Fibroblast of skin of right biceps (primary cell): ENCODE measurements at places on chromosomes 5 and 9.

DNA sequence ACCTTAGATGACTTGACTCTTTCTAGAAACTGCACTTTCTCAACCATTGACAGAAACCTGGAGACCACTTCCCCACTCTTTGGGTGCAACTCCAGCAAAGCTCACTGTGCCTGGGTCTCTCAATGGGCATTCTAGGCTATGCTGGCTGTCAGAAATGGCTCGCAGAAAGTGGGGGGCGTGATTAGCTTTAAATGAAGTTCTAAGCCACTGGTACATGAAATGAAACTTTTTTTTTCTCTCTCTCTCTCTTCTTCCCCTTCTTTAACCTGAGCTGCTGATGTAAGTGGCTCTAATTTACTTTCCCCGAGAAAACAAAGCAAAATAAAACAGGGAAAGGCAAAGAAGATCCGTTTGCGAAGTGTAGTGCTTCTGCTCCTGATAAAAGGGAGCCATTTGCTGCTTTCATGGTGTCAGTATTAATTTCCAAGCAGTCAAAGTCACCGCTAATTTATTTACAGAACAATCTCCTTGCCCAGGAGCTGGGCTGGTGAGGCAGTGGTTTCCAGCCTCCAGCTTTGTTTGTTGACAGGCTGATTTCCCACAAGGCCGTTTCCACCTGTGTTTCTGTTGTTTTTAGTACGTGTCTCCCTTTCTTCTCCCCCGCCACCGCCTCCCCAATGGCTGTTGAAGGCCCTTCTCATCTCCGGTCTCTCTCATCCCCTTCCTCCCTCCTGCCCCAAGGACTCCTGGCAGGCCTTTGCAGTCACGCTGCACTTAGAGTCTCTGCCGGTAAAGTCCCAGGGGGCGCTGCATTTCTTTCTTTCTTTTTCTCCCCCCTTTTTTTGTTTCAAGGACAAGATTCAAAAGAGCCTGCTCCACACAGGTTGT lies 422.9 kb downstream of the EBF1 start:
- DNase-seq: no peak

GRCh38 chr5:124587280-124587679 lies 159.2 kb downstream of the ZNF608 start:
- no peak for DNase-seq

GRCh38 chr5:1322036-1322900 lies 22.6 kb downstream of the CLPTM1L start:
- no peak for DNase-seq

DNA sequence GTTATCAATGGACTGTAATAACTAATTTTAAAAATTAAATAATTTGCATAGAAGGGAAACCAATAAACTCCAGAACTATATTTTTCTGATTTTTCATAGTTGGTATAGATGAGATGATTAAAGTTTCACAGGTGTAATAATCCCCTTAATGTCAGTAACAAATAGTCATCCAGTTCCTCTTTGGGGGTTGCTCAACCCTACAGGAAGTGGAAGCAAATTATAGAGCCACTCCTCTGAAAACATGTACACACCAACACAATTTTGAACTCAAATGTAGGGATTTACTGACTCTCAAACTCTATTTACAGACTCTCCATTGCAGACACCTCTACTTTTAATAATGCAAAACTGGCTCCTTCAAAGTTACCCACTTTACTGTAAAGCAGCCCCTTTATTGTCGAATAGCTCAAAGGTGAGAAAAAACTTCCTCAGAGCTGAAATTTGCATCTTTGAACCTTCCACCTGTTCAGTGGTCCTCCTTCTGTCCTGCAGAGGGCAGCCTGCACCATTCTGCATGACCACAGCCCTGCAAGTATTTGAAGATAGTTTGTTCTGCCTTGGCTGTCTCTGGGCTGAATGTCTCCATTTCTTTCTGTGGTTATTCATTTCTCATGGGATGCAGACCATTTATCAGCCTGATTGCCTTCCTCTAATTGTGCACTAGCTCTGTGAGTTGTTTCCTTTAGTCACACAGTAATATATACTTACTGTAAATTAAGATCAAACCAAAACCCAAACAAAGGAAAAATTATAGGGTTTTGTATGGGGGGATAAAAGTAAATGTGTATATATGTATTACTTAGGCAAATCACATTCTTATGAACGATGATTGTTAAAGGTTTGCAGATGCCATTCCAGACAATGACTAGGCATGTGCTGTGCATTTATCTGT lies 383.2 kb upstream of the SGCD start:
- peak; percentile 75 for DNase-seq

DNA sequence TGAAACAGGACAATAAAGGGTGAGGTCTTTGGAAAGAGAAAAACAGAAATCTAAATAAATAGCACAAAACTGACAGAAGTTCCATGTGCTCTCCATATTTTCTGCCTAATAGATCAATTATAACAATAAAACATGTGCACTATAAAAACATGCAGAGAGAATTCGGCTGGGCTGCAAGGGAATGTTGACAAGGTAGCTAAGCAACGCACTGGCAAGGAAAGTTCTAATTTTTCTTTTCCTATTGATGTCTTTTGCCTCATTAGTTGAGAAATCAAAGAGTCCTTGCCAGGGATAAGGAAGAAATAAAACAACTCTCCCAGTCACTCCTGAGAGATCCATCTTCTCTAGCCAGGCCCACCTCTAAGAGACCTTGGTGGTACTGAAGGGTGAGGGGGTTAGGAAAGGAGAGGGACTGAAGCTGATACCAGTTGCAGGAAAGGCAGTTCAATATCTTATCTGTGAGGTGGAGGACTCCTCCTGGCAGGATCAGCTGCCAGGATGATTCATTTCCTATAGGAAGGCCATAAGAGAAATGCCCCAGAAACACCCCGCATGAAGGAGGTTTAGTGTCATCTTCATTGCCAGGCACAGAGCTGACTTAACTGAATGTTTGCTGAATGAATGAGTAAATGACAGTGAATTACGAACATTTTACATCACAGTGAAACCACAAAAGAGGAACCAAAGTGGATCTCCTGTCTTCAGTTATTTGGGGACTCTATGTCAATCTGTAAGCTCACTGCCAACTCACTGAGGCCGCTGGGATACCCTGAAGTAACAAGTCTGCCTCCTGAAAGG lies 63.7 kb upstream of the IFNK start:
- DNase-seq: peak; percentile 56

DNA sequence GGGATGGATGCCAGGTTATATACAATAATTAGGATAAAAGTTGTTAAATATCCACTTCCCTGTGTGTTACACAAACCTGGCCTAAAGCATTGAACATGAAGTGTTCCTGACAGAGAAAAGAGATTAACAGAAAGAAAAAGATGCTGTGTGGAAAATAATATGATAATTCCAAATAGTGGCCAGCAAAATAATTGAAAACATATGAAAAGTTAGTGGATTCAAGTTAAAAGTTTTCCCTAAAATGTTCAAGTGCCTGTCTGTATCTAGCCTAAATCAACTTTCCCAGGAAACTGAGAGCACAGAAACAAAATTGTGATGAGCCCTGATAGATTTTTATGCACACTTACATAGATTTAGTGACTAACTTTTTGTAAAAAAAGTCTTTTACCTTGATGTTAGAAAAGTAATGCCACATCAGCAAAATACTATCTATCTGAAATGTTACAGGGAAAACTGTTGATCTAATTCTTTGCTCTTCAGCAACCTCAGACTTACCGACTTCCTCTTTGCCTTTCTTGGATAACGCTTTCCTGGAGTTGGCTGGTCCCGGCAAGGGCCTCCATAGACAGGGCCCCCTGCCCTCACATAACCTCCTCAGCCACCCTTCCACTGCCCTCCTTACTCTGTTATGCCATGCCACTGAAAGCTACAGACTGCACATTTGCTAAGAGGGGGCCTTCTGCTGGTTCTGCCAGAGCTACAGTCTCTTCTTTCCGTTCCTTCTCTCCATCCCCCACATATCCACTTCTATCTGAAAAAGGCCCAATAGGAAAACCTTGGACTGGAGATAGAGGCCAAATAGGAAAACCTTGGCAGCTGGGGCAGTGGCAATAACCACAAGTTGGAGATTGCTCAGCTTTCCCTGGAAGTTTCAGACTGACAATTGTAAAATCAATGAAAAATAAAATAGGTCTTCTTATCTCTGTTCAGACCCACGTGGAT lies 44.4 kb downstream of the ZNF474 start:
- no peak for DNase-seq

- DNase-seq: no peak
Observed at GRCh38 chr9:134693011-134693410, 51.4 kb downstream of the COL5A1 start.

DNA sequence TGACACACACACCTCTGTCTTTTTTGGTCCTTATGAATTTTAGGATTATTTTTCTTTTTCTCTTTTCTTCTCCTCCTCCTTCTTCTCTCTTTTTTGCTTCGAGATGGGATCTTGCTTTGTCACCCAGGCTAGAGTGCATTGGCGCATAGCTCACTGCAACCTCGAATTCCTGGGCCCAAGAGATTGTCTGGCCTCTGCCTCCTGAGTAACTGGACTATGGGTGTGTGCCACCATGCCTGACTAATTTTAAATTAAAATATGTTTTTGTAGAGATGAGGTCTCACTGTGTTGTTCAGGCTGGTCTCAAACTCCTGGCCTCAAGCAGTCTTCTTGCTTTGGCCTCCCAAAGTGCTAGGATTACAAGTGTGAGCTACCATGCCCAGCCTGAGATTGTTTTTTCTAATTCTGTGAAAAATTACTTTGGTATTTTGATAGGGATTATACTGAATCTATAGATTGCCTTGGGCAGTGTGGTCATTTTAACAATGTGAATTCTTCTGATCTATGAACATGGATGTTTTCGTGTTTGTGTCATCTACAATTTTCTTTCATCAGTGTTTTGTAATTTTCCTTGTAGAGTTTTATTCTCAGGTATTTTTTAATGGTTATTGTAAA lies 7.7 kb downstream of the AHRR start:
- DNase-seq: peak; percentile 21

DNA sequence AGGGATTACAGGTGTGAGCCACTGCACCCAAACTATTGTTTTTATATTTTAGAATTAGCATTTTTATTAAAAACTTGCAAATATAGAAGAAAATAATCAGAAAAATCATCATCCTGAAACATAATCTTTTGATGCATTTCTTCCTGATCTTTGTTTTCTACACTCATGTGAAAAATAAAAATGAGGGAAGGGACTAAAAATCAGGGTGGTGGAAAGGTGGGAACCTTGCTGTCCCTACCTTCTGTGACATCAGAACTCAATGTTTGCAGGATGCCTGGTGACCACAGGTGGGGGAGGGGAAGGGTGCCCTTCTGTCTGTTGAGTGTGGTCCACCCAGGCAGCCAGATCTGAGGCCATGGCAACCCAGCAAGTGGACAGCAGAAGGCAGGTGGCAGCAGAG lies at the start of gene SMIM23:
Gene SMIM23 (plus strand): TSS at position 301 of the 400 bp plus-strand sequence. CDS start 55 bp downstream, at position 356.
- DNase-seq: no peak

- DNase-seq: no peak
Observed at GRCh38 chr9:92275541-92275940, 18.0 kb downstream of the IARS1 start.

DNA sequence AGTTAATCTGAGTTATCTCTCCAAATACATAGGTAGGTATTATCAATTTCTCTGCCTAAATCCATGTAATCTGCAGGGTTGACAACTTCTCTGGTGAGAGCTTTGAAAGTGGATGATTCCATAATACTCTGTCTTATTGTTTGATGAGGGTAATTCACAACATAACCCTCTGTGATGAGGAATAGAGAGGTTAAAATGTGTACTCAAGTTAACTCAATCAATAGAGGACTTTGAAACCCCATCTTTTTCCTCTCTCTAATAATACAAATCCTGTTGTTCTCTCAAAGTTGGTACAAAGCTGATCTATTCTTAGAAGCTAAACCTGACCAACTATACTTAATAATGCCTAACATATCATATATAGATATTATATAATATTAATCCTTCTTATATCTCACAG lies 100.1 kb downstream of the PLPPR1 start:
- no peak for DNase-seq

DNA sequence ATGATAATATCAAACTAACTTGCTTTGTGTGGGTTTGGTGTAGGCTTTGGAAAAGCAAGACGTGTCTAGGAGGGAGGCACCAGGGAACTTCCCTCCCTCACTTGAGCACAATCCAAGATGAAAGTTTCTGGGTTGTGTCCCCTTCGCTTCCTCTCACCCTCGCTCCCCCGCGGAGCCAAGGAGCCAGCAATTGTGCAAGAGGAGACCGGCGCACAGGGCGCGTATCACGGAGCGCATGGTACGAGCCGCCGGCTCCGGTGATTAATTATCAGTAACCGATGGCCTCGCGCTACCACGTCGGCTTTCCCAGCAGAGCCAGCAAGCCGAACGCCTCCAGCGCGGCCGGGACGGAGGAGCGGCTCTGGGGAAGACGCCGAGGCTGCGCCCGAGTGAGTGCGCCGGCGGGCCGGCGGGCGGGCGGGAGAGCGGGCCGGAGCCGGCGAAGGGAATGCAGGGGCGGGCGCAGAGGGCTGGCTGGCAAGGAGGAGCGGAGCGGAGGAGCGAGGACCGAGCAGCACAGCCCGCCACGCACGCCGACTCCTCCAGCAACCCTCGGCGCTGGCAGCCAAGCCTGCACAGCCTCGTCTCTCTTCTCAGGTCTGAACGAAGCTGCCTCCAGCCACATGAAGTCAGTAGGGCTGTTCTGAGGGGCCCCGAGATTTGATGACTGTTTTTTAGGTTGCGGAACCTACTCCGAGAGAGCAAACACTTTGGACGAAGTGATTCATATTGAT lies 143.6 kb downstream of the BNC2 start:
- peak; percentile 93 for DNase-seq

DNA sequence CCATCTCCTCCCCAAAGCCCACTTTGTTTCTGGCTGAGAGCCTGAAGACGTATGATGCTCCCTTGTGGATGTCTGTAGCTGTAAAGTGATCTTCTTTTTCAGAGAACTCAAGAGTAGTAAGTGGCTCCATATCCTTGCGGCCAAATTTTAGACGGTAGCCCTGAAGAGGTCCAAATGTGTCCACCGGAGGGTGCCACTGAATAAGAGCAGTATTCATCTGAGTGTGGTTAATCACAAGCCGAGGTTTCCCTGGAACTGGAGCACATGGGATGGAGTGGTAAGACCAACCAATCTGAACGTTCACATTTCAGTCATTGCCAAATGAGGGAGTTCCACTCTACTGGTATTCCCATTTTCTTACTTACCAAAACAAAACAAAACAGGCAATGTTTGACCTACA lies 686.5 kb upstream of the DMAC1 start:
- peak; percentile 54 for DNase-seq

GRCh38 chr5:77328930-77329647 lies 118.6 kb downstream of the PDE8B start:
- DNase-seq: no peak

DNA sequence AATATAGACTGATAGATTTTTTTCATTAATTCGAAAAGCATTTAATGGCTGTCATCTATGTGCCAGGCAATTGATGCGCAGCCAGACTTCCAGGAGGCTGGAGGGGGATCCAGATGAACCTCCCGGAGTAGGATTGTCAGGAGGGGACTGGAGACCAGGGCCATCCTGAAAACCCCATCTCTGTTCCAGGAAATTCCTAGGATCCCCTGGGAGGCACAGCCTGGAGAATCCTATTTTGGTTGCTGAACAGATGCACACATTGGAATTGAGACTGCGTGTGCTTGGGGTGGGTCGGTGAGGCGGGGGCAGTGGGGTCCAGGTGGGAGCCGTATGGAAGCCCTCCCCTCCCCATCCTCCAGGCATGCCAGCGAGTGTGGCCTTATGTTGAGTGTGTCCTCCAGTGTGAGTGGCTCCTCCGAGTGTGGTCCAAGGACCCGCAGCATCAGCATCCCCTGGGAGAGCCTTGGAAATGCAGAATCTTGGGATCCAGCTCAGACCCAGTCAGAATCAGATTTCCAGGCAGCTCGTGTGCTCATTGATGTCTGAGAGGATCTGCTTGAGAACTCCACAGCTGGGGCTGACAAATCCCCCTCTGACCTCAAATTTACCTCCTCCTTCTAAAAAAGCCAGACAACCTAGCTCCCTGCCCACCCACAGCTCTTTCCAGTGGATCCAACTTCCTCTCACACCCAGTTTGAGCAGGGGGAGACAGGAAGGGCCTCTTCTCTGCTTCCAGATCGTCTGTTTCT lies 38.7 kb downstream of the ROPN1L start:
- peak; percentile 24 for DNase-seq
